Activated T-helper 2 cell treated with anti-CD3 and anti-CD28 coated beads, Interferon-gamma antibody, Interleukin-2, Interleukin-4, amounts not matched to agents 10 μg/mL and 5 μg/mL and 100 μg/mL, durations not matched to agents 14 hours and 24 hours and 36 hours (primary cell): ENCODE measurements at places on chromosomes 1 and 21. TPM values are rescaled to one million over a fixed set of nuclear protein-coding genes. Genes with fewer than 3 reads are reported as not detected.

GRCh38 chr1:205343431-205344065 lies 13.2 kb downstream of the KLHDC8A start:
- no peak for DNase-seq

DNA sequence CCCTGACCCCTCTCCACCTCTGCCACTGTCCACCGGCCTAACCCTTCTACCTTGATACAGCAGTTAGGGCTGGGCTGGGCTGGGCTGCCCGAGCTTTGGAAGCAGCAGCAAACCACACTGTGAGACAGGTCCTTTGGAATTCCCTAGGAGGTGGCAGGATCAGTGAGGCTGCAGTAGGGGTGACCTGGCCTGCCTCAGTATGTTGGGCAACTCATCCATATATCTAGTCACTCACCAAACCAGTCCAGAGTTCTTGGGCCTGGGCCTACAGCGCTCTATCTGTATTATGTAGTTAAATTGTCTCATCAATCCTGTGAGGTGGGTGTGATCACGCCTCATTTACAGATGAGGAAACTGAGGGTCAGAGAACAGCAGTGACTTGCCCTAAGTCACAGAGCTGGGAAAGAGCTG lies 13.3 kb upstream of the SYNC start:
- DNase-seq, result no peak

DNA sequence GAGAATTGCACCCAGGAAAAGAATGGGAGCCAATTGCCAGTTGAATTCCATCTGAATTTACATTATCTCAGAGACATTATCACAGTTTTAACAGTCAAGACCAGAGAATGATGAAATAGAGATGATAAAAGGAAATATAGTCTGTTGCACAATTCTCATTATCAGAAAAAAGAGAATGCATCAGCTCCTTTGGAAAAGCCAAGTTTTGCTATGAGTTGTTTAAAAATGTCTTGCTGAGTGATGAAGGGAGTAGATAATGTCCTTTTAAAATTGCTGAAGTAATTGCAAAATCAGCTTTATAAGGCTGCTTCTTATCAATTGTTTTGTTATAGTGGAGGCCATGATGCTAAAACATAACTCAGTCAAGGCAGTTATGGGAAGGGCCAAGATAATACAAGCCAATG lies 37.9 kb upstream of the EEIG2 start:
- DNase-seq, result no peak

NFASC gene
- 0.14 and 0.18 TPM in 2 replicates for total RNA-seq

DNA sequence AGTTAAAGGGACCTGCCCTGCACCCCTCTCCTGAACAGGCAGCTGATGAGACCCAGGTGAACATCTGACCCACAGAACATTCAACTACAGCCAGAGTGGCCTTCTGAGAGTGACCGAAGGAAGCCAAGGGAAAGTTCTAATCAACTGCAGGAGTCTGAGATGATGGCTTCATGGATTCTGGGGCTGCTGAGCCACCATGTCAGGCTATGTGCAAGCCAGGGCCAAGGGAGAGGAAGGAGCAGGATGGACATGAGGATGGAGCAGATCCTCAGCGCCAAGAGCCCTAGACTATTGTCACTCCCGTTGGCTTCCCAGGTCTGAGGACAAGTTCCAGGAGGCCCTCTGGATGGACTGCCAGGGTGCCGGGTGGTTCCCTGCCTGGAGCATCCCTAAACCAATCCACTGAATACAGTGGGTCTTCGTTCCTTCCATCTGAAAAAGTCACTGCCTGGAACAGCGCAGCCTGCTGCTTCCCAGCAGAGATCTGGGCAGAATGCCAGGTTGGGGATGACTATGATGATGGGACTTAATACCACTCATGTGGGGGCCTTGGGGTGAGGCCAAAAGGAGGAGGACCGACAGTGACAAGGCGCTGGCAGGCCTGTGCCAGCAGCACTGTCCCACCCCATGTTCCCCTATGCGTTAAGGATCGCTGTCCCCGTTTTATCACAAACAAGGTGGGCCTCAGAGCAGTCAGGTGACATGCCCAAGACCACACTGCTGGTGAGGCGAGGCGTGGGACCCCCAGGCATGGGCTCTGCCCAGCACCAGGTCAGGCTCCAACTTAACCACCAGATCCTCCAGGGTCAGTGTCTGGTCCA lies 19.8 kb downstream of the SPOCD1 start:
- no peak for DNase-seq

OR6N1 gene
- total RNA-seq, result not detected in 2 replicates

- DNase-seq, result no peak
Measured at GRCh38 chr1:226985839-226986463, 45.9 kb downstream of the COQ8A start.

FAM72D gene
- 6.7 and 7.9 TPM in 2 replicates for total RNA-seq

TSTD1 gene
- total RNA-seq, result 49.0 and 49.1 TPM in 2 replicates

PGLYRP3 gene
- total RNA-seq, result not detected in 2 replicates

KLHDC7A gene
- not detected in 2 replicates for total RNA-seq

C1orf74 gene
- total RNA-seq, result 2.8 and 3.0 TPM in 2 replicates

- no peak for DNase-seq
Measured at GRCh38 chr1:87030740-87031690, 116.6 kb downstream of the HS2ST1 start.

GRCh38 chr1:168396940-168397684 lies 116.4 kb downstream of the TBX19 start:
- no peak for DNase-seq

DNA sequence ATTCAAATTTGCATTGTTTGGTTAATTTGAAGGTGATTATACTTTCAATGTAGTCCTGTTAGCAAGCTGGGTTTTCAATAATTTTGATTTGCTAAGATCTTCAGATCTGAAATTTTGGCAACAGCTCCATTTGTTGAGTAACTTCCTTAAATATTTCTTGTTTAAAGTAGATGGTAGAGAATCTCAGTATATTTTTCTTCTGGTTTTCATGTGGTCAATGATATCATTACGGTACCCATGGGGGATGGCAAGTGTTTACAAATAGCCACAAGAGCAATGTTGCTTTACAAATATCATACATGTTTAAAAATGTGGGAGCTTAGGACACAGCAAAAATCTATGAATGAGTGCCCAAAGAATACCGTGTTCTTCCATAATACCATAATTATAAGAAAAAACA lies 175.9 kb downstream of the IFI44 start:
- no peak for DNase-seq

RNU1-4 gene
- total RNA-seq, result 2,033 and 2,369 TPM in 2 replicates

DNA sequence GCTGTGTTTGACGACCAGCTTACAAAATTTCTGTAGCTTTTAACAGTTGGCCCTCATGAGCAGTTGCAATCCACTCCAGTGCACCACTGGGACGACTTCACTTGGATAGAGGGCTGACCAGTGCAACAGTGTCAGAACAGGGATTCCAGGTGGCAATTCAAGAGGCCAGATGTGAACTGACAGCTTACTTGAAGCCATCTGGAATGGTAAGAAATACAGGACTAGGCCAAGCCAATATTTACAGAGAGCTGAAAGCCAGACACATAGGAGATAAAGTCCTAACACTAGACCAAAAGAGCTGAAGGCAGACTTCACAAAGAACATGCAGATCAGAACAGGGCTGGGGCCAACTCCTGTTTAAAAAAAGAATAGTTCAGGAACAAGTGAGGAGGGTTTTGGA lies 93.5 kb upstream of the NFIA start:
- no peak for DNase-seq

GRCh38 chr1:183318433-183318832 lies 99.7 kb downstream of the NMNAT2 start:
- DNase-seq, result no peak

SPRR2E gene
- not detected in 2 replicates for total RNA-seq

FALEC gene
- 0.37 and 1.9 TPM in 2 replicates for total RNA-seq

PIK3R3 gene
- 2.8 and 3.3 TPM in 2 replicates for total RNA-seq

FCN3 gene
- total RNA-seq, result not detected in 2 replicates

GRCh38 chr1:15493869-15494390 lies 18.0 kb downstream of the CELA2B start:
- no peak for DNase-seq

DNA sequence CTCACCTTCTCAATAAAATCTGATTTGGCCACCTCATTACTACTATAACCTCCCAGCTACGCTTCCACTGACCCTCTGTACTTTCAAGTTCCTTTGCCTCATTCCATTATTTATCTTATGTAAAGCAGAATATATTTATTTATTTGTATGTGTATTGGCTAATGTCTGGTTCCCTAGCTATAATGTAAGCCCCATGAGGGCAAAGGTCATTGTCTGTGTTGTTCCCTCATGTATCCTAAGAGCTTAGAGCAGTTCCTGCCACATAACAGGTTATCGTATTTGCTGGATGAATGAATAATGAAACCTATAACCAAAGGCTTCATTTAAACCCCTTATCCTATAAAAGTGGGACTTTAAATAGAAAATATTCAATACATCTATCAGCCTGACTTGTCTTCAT lies 77.9 kb upstream of the DPT start:
- no peak for DNase-seq

GPR3 gene
- 3.7 and 3.9 TPM in 2 replicates for total RNA-seq

DNA sequence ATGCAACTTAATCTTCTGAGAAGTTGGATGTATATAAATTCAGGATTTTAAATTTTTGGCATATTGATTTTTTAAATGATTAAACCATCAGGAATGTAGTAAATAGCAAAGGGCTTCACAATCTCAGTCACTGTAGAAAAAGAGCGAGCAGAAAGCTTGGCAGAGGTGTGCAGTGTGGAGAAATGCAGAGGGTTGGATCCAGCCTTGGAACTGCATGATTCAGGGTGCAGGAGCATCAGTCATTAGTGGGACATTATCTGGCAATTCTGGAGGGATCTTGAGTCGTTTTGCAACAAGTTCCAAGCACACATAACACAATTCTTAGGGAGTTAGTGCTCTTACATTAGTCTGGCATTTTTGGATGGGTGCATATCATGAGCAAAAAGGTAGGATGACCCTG lies 267.9 kb downstream of the PLA2G4A start:
- no peak for DNase-seq

- no peak for DNase-seq
Measured at GRCh38 chr21:31172328-31172727, 134.1 kb upstream of the KRTAP19-8 start.

CCDC185 gene
- total RNA-seq, result not detected in 2 replicates

GRCh38 chr1:87834151-87834550 lies 505.5 kb downstream of the LMO4 start:
- no peak for DNase-seq

GRCh38 chr1:202016811-202017748 lies 6.7 kb downstream of the ELF3 start:
- DNase-seq, result no peak

TSPAN2 gene
- total RNA-seq, result 0.27 and 0.76 TPM in 2 replicates

GRCh38 chr1:212667223-212668139 lies 32.2 kb downstream of the BATF3 start:
- DNase-seq, result no peak

DNA sequence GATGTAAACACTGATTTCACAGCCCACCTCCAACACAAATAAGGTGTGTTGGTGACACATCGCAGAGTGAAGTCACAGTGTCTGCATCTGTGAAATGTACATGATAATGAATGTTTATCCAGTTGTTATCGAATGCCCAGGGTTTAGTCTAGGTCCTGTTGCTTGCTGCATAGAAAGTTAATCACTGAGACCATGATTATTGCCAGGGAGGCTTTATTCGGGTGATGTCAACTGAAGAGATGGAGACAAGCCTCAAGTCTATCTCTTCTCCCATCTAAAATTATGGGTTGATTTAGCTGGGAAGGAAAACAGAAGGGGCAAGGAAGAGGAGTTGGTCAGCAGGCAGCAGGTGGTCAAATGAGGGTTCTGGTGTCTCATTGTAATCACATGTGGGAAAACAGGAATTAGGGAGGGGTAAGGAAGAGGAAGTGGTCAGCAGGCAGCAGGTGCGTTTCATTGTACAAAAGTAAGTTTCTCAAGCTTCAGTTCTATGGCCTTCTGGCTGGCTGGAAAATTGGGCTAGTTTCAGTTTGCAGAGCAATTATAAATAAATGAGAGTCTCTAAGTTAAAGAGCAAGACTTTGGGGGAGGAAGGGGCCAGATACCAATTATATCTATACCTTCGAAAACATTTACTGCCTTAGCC lies 146.3 kb upstream of the DNAH14 start:
- DNase-seq, result no peak

DNA sequence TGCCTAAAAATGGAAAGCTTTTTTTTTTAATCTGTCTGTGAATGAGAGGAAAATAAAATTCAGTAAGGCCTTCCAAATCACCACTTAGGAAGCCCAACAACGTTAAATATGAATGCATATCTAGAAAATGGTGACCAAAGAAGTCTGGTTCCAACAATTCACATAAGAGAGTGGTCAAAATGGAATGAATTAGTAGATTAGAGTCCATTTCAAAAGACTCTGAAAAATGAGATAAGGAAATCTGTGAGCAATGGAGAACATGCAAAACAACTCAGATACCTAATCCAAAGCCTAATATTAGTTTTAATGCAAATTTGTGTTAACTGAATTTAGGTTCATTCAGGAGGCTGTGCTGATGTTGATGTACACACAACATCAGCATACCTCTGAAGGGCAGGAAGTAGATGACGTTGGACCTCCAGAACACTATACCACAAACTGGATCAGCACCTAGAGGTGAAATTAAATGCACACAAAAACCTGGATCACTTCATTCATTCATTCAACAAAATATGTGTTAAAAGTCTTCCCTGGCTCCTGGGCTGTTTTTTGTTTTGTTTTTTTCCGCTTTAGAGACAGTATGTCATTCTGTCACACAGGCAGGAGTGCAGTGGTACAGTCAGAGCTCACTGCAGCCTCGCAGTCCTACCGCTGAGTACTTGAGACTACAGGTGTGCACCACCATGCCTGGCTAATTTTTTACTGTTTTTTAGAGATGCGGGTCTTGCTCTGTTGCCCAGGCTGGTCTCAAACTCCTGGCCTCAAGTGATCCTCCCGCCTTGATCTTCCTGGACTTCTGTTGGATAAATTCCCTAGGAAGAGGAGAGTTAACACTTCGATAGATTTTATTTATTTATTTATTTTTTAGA lies 4.9 kb upstream of the BRWD1 start:
- DNase-seq, result no peak

DNA sequence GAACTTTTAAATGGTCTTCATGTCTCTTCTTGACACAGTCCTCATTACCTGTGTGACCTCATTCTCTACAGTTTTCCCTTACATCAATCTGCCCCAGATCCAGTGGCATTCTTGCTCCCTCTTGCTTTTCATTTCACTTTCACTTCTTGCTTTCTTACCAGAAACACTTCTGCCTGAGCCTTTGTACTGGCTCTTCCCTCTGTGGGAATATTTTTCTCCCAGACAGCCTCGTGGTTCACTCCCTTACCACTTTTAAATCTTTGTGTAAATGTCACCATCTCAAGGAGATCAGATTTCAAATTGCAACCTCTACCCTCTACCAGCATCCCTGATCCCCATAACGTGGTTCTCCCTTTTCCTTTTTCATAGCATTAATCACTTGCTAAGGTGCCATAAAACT lies 73.2 kb downstream of the DISC1 start:
- no peak for DNase-seq

GRCh38 chr1:24745711-24746413 lies 615 bp downstream of the CLIC4 start:
- peak; percentile 22 for DNase-seq

- DNase-seq, result no peak
Measured at GRCh38 chr1:78254517-78254916, 208.8 kb downstream of the GIPC2 start.

- DNase-seq, result no peak
Measured at GRCh38 chr1:99131546-99131945, 126.9 kb upstream of the PLPPR5 start.

CFAP45 gene
- total RNA-seq, result 1.5 and 2.3 TPM in 2 replicates
